ENCODE measurements at places on chromosomes 4 and X.

DNA sequence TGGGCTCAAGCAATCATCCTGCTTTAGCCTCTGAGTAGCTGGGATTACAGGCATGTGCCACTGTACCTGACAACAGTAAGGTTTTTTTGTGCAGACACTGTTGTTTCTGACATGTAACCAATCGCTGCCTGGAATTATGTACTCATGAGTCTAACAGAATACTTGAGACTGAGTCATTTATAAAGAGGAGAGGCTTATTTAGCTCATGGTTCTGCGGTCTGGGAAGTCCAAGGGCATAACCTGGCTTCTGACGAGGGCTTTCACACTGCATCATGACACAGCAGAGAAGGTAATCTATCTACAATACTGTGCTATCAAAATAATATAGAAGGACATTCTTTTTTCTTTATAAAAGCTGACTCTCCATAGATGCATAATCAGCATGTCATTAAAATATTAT, 115.5 kb upstream of the STOX2 start:
- no peak for DNase-seq

DNA sequence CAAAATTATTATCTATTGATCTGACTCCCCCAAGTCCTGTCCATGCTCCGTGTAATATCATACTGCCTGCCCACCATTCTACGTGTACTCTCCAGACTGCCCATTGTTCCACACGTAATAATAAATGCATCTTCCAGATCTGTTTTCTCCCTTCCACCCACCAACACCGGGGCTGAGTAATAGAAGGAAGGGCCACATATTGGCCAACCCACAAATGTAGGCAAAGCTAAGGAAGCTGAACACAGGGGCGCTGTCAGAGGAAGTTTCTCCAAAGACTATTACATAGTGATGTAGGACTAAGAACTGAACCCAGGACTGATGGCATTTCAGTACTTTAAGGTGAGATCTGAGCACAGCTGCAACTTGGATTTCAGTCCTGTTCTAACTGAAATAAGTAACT, 135.8 kb upstream of the GUCY1A1 start:
- no peak for DNase-seq

DNA sequence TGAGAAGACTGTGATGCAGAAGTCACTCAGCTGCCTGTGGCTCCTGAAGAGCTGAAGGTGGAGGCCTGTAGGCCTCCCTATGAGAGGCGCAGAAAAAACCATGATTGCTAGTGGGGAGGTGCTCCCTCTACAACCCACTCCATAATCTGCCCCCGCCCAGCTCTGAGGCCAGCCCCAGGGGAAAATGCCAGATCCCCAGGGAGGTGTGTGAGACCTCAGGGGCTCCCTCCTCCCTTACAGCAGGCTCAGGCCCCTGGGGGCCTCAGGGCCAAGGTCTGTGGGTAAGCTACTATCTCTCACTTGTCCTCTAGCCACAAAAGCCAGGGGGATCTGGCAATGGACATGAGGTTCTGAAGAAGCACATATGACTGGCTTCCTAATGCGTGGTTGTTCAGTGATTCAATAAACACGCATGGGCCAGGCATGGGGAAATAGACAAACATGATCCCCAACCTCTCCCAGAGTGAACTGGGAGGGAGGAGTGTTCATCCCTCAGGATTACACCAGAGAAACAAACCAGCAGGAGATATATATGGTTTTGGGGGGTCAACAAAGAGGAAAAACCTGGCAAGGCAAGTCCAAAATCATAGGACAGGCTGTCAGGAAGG, 51.0 kb upstream of the MTM1 start:
- DNase-seq, result no peak

DNA sequence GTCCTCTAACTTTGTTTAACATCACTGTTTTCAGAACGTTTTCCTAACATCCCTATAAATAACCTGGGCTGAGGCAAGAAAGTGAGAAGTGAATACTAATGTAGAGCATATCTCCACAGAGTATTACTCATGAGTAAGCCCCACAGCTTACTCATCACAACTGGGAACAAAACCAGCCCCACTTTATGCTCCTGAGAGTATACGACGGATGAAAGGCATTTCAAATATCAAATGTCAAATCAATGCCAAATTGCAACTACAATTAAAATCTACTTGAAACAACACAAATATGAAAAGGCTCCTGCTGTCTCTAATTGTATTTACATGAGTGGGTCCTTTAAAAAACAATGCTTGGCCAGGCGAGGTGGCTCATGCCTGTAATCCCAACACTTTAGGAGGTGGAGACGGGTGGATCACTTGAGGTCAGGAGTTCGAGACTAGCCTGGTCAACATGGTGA, 41.2 kb downstream of the SH3RF1 start:
- no peak for DNase-seq

GRCh38 chr4:7649741-7650531, 215.2 kb upstream of the PSAPL1 start:
- DNase-seq, result peak; percentile 67

- DNase-seq, result no peak
Measured at GRCh38 chr4:169128902-169129301, 118.8 kb upstream of the CBR4 start.

GRCh38 chr4:11634283-11634682, 205.6 kb upstream of the HS3ST1 start:
- DNase-seq, result no peak

- no peak for DNase-seq
Measured at GRCh38 chr4:26344901-26345564, 24.2 kb downstream of the RBPJ start.

GRCh38 chr4:139015269-139015947, at the start of gene NOCT:
Gene NOCT, plus strand, starts transcription at chr4:139015781. Its CDS starts 201 bp downstream, at chr4:139015982.
- DNase-seq, result peak; percentile 95

GRCh38 chrX:11363069-11363594, 69.9 kb downstream of the AMELX start:
- DNase-seq, result peak; percentile 93

DNA sequence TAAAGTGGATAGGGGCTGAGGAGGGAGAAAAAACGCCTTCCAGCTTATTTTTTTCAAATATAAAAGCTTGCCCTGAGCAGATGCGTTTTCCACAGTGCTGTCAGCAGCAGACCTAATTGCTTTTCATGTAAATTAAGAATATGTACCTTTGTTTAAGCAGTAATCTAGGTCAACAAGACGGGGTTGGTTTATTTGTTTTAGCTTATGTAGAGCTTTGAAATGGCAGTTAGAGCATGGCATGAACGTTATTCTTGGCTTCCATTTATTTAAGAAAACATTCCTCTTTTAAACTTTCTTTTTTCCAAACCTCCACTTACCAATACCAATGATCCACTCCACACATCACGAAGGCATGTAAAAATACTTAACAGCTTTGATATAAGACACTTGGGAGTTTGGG, 220.3 kb upstream of the TENM3 start:
- DNase-seq, result no peak

DNA sequence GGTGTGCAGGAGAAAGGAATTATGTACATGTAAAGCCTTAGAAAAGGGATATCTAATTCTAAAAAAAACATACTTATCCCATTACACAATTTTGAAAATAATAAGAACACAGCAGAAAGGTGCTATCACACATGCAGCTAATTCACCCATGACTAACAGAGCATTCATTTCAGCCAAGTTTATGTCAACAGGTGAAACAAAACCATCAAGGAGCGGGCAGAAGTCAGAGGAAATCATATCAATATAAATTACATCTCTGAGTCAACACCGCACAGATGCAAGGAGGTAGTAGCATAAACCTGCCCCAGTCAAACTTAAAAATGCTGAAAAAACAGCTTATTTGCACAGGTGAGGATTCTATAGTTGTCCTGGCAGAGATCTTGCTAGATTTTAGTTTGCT, 197.9 kb downstream of the PRDM5 start:
- peak; percentile 28 for DNase-seq

- DNase-seq, result no peak
Measured at GRCh38 chr4:94408549-94409374, 43.0 kb upstream of the PDLIM5 start.

- DNase-seq, result no peak
Measured at GRCh38 chr4:73417973-73418372, 13.9 kb downstream of the ALB start.

DNA sequence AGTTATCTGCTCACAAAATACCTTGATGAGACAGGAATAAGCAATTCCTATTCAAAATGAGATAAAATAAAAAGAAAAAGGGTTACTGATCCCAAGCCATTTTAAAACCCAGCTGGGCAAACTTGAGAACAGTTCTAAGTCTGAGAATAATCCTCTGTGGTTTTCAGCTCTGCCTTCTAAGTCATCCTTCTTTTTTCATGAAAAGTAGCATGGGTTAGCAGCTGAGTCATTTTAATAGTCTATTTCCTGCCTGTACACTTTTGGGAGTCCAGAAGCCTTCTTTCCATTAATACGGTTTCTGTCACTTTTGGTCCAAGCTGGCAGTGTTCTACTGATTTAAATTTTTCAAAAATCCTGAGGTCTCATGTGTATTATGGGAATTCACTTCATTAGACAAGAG, 374.3 kb downstream of the IQCM start:
- no peak for DNase-seq

DNA sequence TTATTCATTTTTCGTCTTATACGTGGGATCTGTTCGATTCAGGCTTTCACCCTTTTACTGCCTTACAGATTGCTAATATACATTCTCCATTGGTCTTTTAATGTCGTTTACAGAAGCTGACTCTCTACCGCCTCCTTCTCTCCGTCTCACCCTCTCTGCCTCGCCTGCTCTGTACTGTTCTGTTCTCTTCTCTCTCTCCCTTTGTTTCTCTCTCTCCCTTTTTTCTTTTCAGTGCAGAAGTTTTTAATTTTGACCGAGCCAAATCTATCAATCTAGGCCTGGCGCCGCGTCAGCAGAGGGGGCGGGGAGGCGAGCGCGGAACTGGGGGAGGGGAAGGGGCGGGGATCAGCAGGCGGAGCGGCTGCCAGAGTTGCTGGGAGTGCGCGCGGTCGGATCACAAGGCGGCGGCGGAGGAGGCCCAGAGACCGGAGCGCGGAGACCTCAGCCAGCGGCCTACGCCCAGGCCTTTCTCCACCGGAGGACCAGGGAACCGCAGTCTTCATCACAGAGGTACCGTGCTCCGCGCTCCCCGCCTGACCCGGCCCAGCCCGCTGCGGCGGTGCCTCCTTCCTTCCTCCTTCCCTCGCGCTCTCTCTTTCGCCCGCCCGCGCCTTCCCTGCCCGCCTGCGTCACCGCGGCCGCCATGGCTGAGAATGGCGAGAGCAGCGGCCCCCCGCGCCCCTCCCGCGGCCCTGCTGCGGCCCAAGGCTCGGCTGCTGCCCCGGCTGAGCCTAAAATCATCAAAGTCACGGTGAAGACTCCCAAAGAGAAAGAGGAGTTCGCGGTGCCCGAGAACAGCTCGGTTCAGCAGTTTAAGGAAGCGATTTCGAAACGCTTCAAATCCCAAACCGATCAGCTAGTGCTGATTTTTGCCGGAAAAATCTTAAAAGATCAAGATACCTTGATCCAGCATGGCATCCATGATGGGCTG, at the start of gene UBQLN2:
UBQLN2 (plus strand) TSS at position 397 of the 931 bp plus-strand sequence; CDS start at position 644, 247 bp downstream.
- peak; percentile 79 for DNase-seq

- DNase-seq, result no peak
Measured at GRCh38 chr4:183205709-183206108, 106.7 kb downstream of the WWC2 start.

DNA sequence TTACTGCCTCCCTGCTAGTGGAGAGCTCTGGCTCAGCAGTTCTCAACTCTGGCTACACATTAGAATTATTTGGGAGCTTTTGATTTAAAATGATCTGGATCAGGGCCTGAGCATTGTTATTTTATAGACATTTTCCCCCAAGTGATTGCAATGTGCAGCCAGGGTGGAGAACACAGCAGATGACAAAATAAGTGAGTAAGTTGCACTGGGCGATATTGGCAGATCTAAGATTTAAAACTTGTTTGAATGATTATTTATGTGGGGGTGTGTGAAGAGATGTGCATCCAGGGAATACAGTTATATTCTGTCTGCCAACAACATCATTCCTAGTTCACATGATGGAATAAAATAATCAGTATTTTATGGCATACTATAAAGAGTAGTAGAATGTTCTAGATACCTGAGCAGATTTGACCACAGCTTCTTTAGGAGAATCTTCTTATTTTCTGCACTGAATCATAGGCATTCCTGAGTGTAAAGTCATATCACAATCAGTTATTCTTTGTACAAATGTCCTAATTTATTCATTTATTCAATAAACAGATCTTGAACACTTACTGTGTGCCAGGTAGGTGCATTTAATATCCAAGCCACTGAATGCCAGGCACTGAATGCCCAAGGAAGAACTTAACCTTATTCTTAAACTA, 123.9 kb downstream of the UCHL1 start:
- DNase-seq, result no peak

GRCh38 chr4:100290585-100290984, 100.3 kb upstream of the DDIT4L start:
- DNase-seq, result no peak

- no peak for DNase-seq
Measured at GRCh38 chr4:175470131-175470530, 341.9 kb downstream of the GPM6A start.

DNA sequence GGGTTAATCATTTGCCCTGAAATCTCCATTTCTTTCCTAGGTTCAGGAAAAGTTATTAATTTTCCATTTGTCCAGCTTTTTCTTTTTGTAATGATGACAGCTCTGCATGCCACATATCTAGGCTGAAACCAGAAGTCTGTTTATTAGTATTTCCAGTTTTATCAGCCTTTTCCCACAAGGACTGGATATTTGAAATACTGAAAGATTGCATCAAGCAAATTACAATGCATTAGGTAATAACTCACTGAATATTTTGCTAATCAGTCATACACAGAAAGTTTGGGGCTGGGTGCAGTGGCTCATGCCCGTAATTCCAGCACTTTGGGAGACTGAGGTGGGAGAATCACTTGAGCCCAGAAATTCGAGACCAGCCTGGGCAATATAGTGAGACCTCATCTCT, 21.5 kb downstream of the SLC9A7 start:
- no peak for DNase-seq

DNA sequence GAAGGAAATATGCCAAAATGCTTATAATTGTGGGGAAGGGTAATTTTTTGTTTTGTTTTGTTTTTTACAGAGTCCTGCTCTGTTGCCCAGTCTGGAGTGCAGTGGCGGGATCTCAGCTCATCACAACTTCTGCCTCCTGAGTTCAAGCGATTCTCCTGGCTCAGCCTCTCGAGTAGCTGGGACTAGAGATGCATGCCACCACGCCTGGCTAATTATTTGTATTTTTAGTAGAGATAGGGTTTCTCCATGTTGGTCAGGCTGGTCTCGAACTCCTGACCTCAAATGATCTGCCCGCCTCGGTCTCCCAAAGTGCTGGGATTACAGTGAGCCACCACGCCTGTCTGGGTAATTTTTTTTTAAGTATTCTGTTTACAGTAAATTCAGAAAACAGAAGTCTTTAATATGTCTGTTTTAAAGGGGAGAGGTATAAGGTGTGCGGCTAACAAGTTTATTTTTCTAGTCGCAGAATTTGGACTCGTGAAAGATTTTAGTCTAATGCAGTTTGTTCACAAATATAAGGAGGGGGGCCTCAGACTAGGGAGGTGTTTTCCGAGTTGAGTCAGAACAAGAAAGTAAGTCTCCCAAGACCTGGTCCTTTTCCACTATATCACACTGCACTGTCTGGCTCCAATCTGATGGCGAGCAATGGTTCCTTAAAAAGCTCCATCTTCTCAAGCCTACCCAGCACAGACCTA, 1.5 kb downstream of the ACSL1 start:
- peak; percentile 42 for DNase-seq

- peak; percentile 60 for DNase-seq
Measured at GRCh38 chr4:138182838-138183426, 59.2 kb downstream of the SLC7A11 start.

- DNase-seq, result no peak
Measured at GRCh38 chr4:36374836-36375511, 93.6 kb downstream of the DTHD1 start.
